ENCODE measurements at places on chromosomes 6 and 20.

DNA sequence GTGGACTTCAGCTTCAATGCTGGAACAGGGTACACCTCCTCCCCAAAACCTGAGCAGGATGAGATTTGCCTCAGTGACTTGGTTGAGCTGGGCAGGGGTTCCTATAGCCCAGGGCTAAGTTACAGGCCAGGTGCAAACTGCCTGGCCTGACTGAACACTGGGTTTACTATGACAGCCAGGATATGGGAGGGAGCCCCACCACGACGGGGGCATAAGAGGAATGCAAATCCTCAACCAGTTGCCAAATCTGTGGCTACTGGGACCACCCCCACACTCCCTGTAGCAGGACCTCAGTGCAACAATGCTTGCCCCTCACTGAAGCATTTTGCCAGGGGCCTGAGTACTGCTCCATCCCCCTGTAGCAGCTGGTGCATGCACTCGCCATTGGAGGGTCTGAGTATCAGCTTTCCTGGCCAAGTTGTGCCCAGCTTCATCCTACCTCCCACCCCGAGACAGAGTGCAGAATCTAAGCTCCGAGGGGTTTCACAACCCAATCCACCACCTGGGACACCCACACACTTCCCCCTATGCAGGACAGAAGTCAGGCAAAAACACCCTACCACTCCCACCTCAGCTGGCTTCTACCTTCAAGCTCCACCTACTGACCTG is 27.6 kb downstream of the TREML4 start:
- no peak for DNase-seq

GRCh38 chr20:47252879-47253307 is 103.6 kb downstream of the ZMYND8 start:
- DNase-seq = no peak

DNA sequence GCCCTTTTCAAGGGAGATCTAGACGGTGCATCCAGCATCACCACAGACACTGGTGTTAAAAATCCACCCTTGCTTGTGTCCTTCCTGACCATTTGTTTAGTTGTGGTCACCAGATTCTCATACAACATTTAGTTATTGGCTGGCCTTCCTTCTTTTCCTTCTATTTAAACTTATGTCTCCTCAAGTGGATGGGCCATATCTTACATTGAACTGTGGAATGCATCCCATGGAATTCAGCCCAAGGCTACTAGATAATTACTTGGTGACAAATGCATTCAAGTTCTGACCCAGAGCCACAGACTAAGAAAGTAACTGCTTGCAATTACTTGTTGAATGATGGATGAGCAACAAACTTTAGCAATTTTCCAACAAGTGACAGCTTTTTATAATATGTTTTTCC is 198.9 kb upstream of the SSTR4 start:
- no peak for DNase-seq

DNA sequence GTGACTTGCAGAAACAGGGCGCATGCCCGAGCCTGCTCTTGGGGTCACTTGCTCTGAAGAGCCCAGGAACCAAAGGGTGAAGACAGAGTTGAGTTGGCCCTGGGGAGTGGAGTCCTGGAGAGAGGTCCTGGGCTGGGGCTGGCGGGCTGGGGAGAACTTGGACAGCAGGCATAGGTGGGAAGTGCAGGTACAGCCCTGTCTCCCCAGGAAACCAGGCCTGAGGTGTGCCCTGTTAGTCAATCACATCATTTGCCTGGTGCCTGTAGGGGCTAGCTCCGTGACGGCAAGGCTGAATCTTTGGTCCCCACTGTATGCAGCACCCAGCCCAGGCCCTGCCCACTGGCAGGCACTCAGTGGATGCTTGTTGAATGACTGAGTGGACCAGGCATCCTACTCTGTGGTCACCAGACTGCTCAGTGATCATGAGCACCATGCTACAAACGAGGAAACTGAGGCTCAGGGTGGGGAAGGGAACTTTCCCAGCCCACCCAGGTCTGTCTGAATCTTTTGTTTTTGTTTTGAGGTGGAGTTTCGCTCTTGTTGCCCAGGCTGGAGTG is 15.6 kb upstream of the NOL4L start:
- DNase-seq = no peak

- no peak for DNase-seq
Observed at GRCh38 chr20:47818466-47818865, 33.2 kb upstream of the SULF2 start.

DNA sequence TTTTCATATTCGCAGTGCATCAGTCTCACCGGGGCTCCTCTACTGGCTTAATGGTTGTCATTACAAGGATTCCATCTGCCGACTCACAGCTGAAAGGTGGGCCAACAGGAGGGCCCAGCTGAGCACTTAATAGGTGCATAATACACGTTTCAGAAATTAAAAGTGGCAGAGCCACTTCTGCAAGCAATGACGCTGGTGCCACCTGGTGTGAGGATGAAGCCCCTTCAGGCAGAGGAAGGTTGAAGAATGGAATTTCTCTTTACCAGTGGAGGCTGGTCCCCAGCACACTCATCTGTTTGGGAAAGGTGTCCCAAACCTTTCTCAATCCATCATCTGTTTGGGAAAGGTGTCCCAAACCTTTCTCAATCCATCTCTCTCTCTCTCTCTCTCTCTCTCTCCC is 8.2 kb upstream of the STMND1 start:
- DNase-seq = no peak
